ENCODE measurements at places on chromosomes 16 and 17.

- peak; percentile 72 for DNase-seq
Observed at GRCh38 chr17:76523084-76524037, 14.1 kb downstream of the CYGB start.

- no peak for DNase-seq
Observed at GRCh38 chr17:79055197-79055596, 19.4 kb upstream of the ENGASE start.

- DNase-seq, result peak; percentile 80
Observed at GRCh38 chr17:58513965-58514769, at the start of gene MTMR4. TSS of gene MTMR4 (minus strand) at chr17:58514638. CDS start at chr17:58514407, 231 bp downstream.

GRCh38 chr17:2595716-2596115 is 2.3 kb downstream of the PAFAH1B1 start:
- no peak for DNase-seq

DNA sequence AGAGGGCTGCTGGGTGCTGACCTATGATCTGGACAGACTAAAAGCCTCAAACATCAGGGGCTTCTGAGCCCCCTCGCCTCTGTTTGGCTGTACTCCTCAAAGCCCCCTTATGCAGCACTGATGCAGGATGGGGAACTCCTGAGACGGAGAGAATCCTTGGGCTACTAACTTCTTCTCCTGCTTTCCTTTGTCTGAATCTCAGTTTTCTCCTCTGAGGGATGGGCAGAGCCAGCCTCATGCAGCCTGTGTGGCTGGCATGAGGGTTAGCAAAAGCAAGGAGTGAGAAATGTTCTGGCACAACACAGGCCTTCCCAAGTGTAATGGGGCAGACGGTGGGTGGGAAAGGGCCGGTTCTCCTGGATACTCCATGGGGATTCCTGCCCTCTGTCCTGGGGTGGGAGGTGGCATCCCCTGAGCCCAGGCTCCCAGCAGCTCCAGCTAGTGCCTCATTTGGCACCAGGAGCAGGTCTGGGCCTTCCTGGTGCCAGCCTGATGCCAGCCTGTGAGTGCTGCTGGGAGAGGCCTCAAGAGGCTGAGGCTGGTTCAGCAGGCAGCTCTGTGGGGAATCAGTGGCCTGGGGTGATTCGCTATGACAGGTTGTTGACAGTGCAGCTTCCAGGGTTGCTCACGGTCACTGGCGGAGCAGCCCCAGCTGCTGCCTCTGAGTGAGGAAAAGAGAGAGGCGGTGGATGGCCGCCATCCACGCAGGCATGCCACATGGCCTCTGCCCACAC is 4.0 kb upstream of the BRD7 start:
- no peak for DNase-seq

GRCh38 chr17:50350733-50351132 is 4.8 kb downstream of the XYLT2 start:
- DNase-seq, result no peak

DNA sequence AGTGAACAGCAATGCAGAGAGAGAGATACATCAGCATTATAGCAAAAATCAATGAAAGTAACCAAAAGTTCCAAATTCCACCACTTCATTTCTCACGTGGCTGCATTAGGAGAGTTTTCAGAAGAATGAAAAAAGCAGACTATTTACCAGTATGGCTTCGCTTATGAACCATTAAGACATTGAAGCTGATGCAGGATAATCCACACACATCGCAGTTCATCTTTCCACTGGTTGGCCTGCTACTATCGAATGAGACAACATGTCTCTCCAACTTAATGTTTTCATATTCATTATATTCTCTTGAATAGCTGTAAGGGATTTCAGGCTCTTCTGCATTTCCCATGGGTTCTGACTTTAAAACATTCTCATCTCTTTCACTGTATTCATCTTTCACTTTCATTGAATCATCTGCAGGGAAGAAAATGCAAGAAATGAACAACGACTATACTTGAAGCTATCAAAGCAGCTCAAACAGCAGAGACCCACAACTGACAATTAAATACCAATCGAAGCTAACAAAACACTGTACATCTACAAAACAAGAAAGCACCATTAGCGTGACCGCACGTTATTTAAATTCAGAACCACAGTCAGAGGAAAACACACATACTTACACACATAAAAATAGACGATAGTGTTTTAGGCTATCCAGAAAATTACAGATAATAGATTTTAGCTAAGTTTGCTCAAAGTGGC is 54.9 kb downstream of the GRB7 start:
- DNase-seq, result no peak

- no peak for DNase-seq
Observed at GRCh38 chr16:1527836-1528811, 5.3 kb upstream of the TMEM204 start.

- DNase-seq, result no peak
Observed at GRCh38 chr17:6094453-6094852, 24.3 kb downstream of the WSCD1 start.

DNA sequence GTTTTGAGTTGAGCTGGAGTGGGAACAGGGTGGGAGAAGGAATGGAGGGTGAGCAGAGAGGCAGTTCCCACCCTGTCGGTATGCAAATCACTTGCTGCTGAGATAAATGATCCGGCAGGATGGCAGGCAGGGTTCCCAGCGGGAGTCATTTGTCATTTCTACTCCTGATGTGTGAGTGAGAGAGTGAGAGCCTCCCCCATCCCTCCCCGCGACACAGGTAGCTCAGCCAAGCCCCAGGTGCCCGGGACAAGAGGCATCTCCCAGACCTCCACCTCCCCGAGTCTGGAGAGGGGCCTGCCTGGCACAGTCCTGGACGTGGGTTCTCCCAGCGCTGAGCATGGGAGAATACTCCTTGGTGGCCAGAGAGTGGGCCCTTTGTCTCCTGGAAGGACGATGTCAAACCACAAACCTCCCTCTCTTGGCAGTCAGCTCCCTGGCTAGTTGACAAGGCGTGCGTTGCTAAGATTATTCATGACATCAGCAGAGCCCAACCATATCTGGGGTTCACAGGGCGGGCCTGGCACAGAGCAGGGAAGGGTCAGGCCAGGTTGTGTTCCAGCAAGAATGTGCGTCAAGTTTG is 33.7 kb upstream of the TNRC6C start:
- DNase-seq, result no peak

DNA sequence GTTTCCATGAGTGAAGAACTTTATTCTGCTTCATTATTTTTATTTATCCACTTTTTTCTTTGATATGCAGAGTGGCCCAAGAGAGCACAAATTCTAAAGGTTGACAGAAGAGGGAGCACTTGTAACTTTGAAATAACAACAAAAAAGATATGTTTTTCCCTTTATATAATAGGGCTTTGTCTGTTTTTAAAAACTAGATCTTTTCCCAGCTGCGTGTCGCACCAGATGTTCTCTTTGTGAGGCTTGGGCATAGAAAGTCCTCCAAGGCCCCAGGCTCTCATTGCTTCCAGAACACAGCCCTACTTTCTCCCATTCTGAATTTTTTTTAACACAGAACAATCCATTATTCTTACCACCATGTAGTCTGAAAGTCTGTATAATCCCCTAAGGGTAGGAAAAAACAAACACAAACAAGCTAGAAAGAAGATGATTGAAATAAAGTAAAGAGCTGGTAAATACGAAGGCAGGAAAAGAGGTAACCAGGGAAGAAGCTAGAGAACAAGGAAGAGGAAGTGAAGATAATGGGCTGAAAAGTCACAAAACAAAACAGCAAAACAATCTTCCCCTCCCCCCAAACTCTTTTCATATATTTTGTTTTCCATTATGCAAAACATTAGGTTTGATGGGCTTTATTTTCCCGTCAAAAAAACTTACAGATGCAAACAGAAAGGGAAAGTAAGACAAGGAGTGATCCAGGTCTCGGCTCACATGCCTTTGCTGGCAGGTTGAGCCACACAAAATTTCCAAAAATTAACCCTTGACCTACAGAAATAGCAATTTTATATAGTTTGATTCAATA is 160.4 kb downstream of the ABCA8 start:
- DNase-seq, result no peak

DNA sequence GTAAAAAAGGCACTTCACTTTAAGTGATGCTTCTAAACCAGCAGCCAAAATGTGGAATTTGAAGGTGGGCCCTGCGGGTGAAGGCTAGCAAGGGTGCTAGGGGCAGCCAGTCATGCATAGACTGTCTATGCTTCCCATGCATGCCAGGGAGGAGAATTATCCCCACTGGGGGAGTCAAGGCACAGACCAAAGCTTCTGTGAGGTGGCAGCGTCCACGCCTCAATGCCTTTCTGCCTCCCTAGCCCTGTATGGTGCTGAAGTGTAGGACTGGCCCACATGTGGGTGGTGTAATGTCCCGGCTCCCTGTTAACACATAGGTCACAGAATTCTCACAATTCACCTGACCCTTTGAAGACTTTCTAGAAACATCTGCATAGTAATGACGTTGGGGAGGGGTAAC is 1.9 kb downstream of the HS3ST2 start:
- no peak for DNase-seq

- DNase-seq, result no peak
Observed at GRCh38 chr17:897970-898619, 81.5 kb downstream of the NXN start.

DNA sequence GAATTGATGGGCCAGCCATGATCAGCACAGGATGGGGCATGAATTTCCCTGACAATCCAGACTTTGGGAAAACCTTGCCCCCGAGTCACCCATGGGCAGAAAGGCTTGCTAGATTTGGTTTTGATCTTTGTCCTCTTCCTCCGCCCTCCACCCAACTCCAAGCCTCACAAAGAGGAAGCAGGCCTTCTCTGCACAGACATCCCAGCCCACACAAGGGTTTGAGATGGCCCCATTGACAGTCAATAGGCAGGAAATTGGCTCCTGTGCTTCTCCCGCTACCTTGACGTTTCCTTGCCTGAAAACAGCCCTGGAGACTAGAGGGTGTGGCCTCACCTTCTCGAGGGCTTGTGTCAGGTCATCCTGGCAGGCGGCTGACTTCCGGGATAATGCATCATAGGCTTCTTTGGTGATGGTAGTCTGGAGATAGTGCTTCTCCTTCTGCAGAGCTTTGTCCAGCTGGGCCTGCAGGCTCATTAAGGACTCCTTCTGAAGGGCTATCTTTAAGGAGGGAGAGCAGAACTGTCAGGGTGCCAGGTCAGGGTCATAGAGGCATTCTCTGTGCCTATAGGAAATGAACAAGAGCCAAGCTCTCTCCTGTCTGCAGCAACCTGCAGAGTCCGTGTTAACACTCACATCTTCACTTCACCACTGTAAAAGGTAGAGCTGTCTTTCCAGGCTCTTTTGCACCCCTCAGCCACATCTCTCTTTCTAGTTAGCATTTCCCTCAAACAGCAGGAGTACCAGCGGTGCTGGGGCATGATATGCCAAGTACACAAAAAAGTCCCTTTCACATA is 32.2 kb downstream of the DHX38 start:
- DNase-seq, result no peak

DNA sequence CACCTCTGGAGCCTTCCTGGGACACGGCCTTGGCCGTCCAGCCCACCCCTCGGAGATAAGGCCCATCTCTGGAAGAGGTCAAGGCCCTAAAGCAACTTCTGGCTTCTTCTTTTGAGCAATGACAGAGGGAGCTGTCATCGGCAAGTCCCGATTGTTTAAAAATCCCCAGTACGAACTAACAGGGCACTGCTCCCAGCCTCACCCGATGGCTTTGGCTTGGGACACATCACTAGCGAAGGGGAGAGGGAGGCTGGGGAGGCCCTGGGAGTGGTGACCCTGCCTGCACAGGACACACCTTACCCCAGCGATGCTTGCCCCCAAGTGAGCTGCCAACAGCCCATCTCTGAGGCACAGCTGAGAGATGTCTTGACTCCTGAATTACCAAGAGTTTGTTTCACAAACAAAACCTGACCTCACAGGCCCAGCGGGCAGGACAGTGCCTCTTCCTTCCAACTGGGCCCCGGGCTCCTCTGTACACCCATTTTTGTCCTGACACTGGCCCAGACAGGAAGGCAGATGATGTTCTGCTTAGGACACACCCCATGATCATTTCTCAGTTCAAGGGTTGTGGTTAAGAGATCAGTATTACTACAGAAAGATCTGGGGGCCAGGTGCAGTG is 4.8 kb downstream of the SYNGR2 start:
- peak; percentile 28 for DNase-seq

GRCh38 chr17:39357986-39358385 is 43.4 kb downstream of the FBXL20 start:
- DNase-seq, result no peak

DNA sequence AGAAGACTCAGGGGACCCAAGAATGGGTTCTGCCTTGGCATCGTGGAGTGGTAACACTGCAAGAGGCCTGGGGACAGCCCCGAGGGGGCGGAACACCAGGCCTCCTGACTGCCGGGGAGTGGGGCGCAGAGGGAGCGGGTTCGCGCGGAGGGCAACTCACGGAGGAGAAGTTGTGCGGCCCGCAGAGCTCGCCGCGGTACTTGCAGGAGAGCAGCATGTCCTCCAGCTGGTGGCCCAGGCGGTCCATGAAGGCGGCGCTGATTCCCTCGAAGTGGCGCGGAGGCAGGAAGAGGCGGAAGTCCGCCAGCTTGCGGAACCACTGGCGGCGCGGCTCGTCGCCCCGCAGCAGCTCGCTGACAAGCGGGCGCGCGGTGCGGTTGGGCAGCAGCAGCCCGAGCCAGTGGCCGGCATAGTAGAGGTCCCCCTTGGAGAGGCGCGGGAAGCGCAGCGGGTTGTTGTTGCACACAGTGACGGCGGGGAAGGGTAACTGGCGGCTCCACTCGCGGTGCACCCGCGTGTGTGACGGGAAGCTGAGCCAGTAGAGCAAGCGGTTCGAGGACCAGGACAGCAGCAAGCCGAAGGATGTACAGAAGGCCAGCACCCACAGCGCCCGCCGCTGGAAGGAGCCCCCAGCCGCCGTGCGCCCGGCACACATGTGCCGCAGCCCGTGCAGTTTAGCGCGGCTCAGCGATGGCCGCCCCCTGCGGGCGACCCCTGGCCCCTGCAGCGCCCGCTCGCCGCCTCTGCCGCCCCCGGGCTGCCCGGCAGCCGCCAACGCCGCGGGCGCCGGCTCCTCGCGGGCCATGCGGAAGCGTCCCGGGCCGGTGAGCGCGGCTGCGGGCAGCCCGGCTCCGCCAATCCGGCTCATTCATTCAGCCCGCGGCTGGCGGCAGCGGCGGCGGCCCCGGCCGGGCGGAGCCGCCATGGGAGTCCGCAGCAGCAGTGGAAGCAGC is 1.6 kb downstream of the ASIC2 start:
- DNase-seq, result no peak

DNA sequence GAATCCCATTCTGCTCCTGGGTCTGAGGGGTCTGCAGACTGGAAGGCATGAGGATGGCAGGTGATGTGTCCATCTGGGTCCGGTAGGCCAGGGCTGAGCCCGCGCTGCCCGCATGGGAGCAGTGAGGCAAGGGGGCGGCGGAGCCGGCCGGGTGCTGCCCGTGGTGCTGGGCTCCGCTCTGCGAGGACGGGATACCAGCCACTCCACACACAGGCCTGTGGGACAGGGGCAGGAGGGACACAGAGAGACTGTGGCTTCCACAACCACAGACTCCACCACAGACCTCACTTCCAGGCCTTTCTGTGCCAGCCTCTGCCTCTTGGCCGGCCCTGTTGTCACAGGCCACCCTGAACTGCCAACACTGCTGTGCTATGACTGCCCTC is 25.4 kb downstream of the MAP1LC3B start:
- no peak for DNase-seq

DNA sequence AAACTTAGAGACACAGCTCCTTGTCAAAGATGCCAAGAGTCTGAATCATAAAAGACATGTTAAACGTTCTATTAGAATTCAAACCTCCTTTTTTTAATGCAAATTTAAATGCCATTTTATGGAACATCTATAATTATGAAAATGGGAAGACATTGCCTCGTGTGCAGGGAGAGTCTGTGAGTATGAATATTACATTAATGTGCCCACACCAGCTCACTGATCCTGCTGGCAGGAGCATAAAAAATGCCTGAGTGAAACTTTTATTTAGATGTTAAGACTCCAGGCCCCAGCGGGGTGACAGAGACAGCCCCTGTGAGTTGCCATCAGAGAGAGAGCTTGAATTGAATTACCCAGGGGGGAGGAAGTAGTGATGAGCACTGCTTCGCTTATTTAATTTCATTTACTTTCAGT is 84.8 kb downstream of the SNX11 start:
- no peak for DNase-seq

Measured in CD8-positive, alpha-beta memory T cell (primary cell).